ENCODE measurements at places on chromosomes 4 and X. TPM values are rescaled to one million over a fixed set of nuclear protein-coding genes. Genes with fewer than 3 reads are reported as not detected.

- peaks cover 7% of the 10 kb centered on the region for H3K4me1 ChIP-seq
- no peak for DNase-seq
- no peak overlapping the region for H3K4me3 ChIP-seq
- H3K27me3 ChIP-seq: peaks cover 2% of the 10 kb centered on the region
- no peaks in the 10 kb centered on the region for H3K36me3 ChIP-seq
Observed at GRCh38 chr4:3787489-3788365, 21.5 kb downstream of the ADRA2C start.

- peaks cover 4% of the 10 kb centered on the region for H3K27me3 ChIP-seq
- peaks cover 35% of the 10 kb centered on the region for H3K4me1 ChIP-seq
- H3K27ac ChIP-seq: no peak overlapping the region
- H3K36me3 ChIP-seq: peaks cover 6% of the 10 kb centered on the region
- H3K4me3 ChIP-seq: no peak overlapping the region
Observed at GRCh38 chrX:39782276-39782675, 315.5 kb downstream of the BCOR start.

The BEX2 gene
- total RNA-seq: 32.8 TPM

- no peak overlapping the region for H3K4me3 ChIP-seq
- H3K4me1 ChIP-seq: peaks cover 8% of the 10 kb centered on the region
- H3K27ac ChIP-seq: peak overlapping the region; percentile 92
- no peaks in the 10 kb centered on the region for H3K27me3 ChIP-seq
Observed at GRCh38 chr4:75653845-75654503, 19.2 kb downstream of the G3BP2 start.

DNA sequence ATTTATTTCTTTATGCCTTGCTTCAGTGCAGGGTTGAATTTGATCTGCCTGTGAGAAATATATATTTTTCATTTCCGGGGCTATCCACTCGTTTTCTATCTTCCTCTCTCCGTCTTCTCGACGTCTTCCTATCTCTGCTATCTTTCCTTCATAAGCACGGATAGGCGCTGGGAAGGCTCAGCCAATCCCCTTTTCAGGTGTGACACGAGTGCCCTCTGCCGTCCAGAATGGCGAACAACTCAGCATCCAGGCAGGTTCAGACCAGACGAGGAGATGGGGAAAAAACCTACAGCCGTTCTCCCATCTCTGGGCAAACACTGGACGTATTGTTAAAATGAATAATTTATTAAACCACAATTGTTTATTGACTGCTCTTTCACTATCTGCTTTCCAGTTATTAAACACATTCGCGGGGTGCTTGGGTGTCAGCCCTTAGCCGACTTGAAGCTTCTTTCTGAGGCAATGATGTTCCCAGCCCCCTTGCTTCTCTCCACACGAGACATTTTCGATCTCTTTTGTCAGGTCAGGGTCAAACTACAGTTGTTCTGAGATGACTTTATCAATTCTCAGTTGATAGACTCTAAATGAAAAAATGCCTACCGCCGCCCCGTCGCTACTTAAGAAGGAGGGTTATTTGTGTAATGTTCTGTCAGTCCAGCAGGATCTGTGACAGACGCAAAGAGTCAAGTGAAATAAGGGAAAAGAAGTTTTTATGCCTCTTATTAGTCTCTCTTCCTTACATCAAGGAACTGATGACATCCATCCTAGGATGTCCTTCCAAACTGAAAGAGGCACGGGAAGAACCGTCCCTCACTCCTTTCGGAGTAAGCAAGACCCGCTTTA lies 96.3 kb upstream of the NOCT start:
- no peak overlapping the region for H3K4me3 ChIP-seq
- peak; percentile 77 for DNase-seq
- H3K36me3 ChIP-seq: no peaks in the 10 kb centered on the region
- H3K4me1 ChIP-seq: peaks cover 31% of the 10 kb centered on the region
- H3K27me3 ChIP-seq: no peaks in the 10 kb centered on the region

GRCh38 chr4:15149839-15150592 lies 147.7 kb downstream of the CPEB2 start:
- no peak overlapping the region for H3K4me3 ChIP-seq
- no peak overlapping the region for H3K27ac ChIP-seq
- peak; percentile 61 for DNase-seq
- H3K27me3 ChIP-seq: no peaks in the 10 kb centered on the region

GRCh38 chr4:14221176-14221575 lies 593.7 kb upstream of the BOD1L1 start:
- peaks cover 10% of the 10 kb centered on the region for H3K4me1 ChIP-seq
- no peak overlapping the region for H3K4me3 ChIP-seq
- no peak overlapping the region for H3K27ac ChIP-seq
- peaks cover 3% of the 10 kb centered on the region for H3K36me3 ChIP-seq
- peaks cover 55% of the 10 kb centered on the region for H3K27me3 ChIP-seq

DNA sequence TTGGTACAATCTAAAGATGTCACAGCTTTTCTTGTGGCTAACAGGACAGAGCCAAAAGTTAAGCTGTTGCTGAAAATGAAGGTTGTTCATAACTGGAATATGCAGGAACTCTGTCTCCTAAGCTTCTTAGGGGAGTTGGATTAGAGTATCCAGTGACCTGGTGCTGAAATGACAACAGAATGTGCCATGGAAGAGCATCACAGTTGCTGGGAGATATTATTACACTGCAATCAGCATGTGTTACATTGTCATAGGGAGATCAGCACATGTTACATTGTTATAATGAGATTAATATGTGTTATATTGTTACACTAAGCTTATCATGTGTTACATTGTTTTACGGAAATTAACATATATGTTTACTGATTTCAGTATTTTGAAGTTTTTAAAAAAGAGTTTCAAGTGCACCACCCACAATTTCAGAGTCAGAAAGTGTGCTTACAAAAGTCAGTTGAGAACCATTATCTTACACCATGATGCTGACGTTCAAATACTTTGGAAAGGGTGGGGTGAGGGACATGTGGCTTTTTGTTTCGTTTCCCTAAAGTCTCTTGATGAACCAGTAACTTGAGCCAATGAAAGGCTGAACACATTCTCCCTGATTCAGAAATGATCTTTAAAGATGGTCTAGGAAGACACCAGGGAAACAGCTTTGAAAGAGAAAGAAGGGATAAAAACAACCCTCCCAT lies 113.4 kb downstream of the DRD5 start:
- H3K36me3 ChIP-seq: no peaks in the 10 kb centered on the region
- H3K4me3 ChIP-seq: no peak overlapping the region
- H3K27ac ChIP-seq: no peak overlapping the region
- H3K27me3 ChIP-seq: peaks cover 4% of the 10 kb centered on the region
- no peak for DNase-seq

- peaks cover 13% of the 10 kb centered on the region for H3K4me1 ChIP-seq
- no peaks in the 10 kb centered on the region for H3K36me3 ChIP-seq
- no peaks in the 10 kb centered on the region for H3K27me3 ChIP-seq
- H3K4me3 ChIP-seq: no peak overlapping the region
- DNase-seq: peak; percentile 14
Observed at GRCh38 chrX:107542500-107542899, 85.8 kb upstream of the PRPS1 start.

GRCh38 chrX:109372291-109372690 lies 109.6 kb downstream of the GUCY2F start:
- no peaks in the 10 kb centered on the region for H3K36me3 ChIP-seq
- no peaks in the 10 kb centered on the region for H3K27me3 ChIP-seq
- peaks cover 41% of the 10 kb centered on the region for H3K4me1 ChIP-seq
- no peak overlapping the region for H3K27ac ChIP-seq
- DNase-seq: no peak
- no peak overlapping the region for H3K4me3 ChIP-seq

- peaks cover 15% of the 10 kb centered on the region for H3K27me3 ChIP-seq
- H3K4me1 ChIP-seq: peaks cover 20% of the 10 kb centered on the region
- no peak overlapping the region for H3K27ac ChIP-seq
- no peak overlapping the region for H3K4me3 ChIP-seq
Observed at GRCh38 chr4:121273191-121273590, 107.6 kb downstream of the QRFPR start.

DNA sequence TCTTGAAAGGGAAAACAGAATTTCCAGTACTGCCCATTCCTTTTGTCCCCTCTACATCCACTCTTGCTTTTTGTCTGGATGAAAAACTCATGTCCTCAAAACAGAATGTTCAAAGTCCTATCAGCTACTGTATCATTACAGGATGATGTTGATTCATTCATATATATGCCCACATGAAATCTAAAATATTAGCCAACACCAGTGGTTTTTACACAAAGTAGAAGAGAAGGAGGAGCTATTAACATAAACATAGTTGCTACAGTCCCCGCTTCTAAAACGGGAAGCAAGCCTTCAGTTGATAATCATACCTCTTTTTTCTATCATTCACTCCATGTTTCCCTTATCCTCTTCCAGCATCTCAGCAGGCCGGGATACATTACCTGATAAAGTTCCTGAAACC lies 7.7 kb upstream of the THOC2 start:
- no peak overlapping the region for H3K27ac ChIP-seq
- H3K27me3 ChIP-seq: no peaks in the 10 kb centered on the region
- no peak for DNase-seq
- no peaks in the 10 kb centered on the region for H3K36me3 ChIP-seq

The SLC16A2 gene
- total RNA-seq: 48.4 TPM

The GAGE12E gene
- total RNA-seq: not detected

The ZNF518B gene
- total RNA-seq: 16.7 TPM

DNA sequence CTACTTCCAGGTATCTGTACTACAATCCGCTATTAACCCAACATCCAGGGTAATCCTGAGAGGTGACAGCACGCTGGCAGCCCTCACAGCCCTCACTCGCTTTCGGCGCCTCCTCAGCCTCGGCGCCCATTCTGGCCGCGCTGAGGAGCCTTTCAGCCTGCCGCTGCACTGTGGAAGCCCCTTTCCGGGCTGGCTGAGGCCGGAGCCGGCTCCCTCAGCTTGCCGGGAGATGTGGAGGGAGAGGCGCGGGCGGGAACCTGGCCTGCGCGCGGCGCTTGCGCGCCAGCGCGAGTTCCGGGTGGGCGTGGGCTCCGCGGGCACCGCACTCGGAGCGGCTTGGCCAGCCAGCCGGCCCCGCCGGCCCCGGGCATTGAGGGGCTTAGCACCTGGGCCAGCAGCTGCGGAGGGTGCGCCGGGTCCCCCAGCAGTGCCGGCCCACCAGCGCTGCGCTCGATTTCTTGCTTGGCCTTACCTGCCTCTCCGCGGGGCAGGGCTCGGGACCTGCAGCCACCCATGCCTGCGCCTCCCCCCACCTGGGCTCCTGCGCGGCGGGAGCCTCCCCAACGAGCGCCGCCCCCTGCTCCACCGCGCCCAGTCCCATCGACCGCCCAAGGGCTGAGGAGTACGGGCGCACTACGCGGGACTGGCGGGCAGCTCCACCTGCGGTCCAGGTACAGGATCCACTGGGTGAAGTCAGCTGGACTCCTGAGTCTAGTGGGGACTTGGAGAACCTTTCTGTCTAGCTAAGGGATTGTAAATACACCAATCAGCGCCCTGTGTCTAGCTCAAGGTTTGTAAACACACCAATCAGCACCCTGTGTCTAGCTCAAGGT lies 87.3 kb downstream of the PRSS12 start:
- peaks cover 2% of the 10 kb centered on the region for H3K4me1 ChIP-seq
- H3K4me3 ChIP-seq: peak overlapping the region; percentile 74
- peak; percentile 63 for DNase-seq
- H3K27me3 ChIP-seq: peaks cover 21% of the 10 kb centered on the region
- H3K27ac ChIP-seq: no peak overlapping the region

The ATP1B4 gene
- total RNA-seq: not detected

The FAM53A gene
- total RNA-seq: 5.2 TPM

DNA sequence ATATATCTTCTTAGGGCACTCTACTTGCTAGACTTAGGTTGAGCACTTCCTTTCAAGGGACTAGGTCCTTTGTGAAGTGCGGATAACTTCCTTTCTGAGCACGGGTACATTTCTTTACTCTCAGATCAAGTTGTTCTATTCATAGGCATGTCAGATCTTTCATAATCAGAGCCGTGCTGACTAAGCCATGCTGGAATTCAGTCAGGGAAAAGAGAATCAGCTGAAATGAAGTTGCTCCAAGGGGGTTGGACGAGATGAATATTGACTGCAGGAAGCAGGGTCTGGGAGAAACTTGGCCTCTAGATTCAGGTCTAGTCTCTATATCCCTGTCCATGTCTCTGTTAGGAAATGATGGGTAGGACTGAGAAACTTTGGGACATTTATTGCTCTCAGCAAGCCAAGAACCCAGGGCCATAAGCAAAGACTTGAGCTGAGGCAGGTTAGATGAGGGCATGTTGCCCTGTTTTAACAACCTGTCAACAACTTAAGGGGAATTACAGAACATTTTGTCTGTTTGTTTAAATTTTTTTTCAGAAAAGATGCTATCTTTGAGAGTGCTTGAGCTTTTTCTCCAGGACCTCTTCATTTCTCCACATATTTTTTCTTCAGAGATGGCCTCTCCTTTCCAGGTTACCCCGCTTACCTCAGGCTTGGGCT lies 28.3 kb downstream of the AREG start:
- peaks cover 7% of the 10 kb centered on the region for H3K4me1 ChIP-seq
- no peak for DNase-seq
- no peaks in the 10 kb centered on the region for H3K36me3 ChIP-seq
- no peaks in the 10 kb centered on the region for H3K27me3 ChIP-seq
- H3K27ac ChIP-seq: no peak overlapping the region

The TMSB4X gene
- total RNA-seq: 2,468 TPM

DNA sequence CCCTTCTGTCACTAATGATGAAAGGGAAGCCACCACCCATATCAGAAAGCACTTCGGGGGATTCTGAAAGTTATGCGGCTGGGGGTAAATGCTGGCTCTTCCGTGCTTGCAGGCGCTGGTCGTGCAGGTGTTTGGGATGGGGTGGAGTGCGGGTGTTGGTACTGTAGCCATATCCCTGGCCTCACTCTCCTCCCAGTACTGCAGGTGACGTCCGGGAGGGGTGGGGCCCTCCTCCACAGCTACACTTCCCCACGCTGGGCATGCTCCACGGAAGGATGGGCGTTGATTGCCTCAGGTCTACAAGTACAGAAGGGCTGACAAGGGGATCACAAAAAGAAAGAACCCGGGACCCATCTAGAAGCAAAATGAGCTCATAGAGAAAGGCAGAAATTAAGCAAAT lies 48.6 kb upstream of the CLDN24 start:
- no peak overlapping the region for H3K27ac ChIP-seq
- peaks cover 8% of the 10 kb centered on the region for H3K4me1 ChIP-seq
- H3K27me3 ChIP-seq: no peaks in the 10 kb centered on the region
- no peak overlapping the region for H3K4me3 ChIP-seq
- DNase-seq: no peak

DNA sequence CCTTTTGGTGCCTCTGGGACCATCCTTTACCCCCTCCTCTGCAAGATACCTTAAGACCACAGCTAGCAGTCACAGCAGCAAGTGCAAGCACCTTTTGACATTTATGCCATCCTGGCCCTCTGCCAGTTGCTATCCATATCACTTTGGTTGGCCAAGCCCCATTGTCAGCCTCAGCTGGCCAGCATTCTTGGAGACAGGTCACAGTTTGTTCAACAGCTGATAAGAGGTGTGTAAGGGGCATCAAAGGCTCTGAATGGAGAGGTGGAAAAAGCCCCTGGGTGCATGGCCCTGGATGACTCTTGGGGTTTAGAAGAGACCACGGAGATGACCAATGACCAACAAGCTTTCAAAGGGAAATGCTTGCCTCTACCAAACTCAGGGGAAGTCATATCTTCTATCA lies 133.6 kb upstream of the MAMLD1 start:
- no peak for DNase-seq
- H3K36me3 ChIP-seq: no peaks in the 10 kb centered on the region
- no peak overlapping the region for H3K27ac ChIP-seq
- H3K4me1 ChIP-seq: peaks cover 21% of the 10 kb centered on the region
- H3K4me3 ChIP-seq: no peak overlapping the region
- peaks cover 60% of the 10 kb centered on the region for H3K27me3 ChIP-seq

The RS1 gene
- not detected for total RNA-seq

GRCh38 chrX:115952417-115953092 lies 218.0 kb upstream of the AGTR2 start:
- H3K4me3 ChIP-seq: no peak overlapping the region
- H3K27me3 ChIP-seq: no peaks in the 10 kb centered on the region
- DNase-seq: no peak
- H3K36me3 ChIP-seq: peaks cover 4% of the 10 kb centered on the region
- H3K27ac ChIP-seq: no peak overlapping the region
- peaks cover 16% of the 10 kb centered on the region for H3K4me1 ChIP-seq
